Suppressor macrophage treated with lipopolysaccharide for 1 hour (primary cell): ENCODE measurements at places on chromosomes 1 and 21.

DNA sequence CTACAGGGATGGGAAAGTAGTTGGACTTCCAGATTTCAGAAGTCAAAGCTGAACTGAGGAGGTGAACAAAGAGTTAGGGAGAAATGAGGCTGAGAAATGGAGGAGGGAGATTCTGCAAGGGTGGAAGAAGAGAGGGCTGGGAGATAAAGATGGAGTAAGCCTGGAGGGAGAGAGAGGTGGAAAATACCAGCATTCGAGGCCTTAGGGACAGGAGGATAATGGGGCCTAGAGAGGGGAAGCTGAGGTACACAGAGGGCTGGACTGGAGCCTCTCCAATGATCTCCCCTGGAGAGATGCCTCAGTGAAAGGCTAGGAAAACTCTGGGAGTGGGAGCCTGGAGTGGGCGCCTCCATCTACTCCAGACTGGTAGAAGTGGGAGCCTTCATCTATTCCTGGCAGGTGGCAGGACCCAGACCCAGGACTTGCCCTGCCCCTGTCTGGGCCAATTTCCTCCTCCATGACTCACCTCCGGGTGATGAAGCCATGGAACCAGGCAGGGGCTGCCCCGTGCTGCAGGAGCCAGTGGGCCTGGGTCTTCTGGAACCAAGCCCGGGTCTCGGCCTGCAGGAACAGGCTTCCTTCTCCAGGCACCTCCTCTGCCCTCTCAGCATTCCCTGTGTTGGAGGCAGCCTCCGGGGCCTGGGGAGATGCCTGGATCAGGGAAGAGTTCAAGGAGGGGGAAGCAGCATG lies 1.9 kb downstream of the SH2D2A start:
- DNase-seq, result peak; percentile 21

DNA sequence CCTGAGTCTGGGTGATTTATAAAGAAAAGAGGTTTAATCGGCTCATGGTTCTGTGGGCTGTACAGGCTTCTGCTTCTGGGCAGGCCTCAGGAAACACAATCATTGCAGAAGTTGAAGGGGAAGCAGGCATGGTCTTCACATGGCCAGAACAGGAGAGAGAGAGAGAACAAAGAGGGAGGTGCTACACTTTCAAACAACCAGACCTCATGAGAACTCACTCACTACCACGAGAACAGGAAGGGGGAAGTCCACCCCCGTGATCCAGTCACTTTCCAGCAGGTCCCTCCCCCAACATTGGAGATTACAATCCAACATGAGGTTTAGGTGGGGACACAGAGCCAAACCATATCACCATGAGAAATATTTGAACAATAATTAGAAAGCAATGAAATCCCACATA lies 222.9 kb downstream of the FAM72C start:
- DNase-seq, result peak; percentile 13

DNA sequence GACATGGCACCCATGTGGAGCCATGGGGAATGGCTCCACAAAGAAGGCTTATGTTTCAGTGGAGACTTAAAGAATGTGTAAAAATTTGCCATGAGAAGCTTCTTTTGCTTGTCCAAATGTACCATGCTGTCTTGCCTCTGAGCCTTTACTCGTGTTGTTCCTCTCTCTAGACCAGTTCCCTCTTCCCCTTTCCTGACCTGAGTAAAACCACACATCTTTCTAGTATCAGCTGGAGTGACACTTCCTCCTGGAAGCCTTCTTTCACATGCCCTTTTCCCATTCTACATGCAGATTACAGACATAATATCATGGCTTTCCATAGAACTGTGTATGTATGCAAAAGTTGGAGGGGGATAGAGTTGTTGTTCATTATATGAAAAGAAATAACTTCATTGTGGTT lies 13.6 kb upstream of the GPX7 start:
- DNase-seq, result peak; percentile 57

- DNase-seq, result no peak
These were observed 371.8 kb downstream of the PBX1 start for GRCh38 chr1:164930833-164931232.

GRCh38 chr1:205783904-205784303 lies 8.6 kb upstream of the RAB29 start:
- no peak for DNase-seq

DNA sequence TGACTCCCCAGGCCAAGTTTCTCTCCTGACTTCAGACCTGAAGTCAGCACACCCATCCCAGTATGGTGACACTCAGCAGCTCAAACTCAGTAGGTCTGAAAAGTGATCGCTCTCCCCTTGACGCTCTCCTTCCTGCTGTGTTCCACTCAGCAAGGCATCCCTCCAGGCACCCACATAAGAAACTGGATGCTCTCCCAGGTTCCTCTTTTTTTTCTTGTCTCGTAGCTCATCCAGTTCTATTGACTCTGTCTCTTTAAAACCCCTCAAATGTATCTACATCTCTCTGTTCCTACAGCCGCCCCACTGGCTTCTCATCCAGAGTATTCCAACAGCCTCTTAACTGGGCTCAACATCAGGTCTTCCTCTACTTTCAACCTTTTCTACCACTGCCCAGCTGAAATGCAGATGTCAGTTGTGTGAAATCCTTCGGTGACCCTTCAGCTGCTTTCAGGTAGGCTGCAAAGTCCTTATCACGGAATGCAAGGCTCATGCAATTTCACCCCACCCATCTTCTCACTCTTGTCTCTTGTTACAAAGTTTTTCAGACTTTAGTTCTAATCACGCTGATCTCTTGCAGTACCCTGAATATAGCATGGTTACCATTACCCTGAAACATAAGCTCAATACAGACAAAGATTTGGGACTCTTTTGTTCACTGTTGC lies 286.2 kb upstream of the POU3F1 start:
- peak; percentile 27 for DNase-seq

GRCh38 chr1:183512450-183512849 lies 40.2 kb downstream of the SMG7 start:
- no peak for DNase-seq

DNA sequence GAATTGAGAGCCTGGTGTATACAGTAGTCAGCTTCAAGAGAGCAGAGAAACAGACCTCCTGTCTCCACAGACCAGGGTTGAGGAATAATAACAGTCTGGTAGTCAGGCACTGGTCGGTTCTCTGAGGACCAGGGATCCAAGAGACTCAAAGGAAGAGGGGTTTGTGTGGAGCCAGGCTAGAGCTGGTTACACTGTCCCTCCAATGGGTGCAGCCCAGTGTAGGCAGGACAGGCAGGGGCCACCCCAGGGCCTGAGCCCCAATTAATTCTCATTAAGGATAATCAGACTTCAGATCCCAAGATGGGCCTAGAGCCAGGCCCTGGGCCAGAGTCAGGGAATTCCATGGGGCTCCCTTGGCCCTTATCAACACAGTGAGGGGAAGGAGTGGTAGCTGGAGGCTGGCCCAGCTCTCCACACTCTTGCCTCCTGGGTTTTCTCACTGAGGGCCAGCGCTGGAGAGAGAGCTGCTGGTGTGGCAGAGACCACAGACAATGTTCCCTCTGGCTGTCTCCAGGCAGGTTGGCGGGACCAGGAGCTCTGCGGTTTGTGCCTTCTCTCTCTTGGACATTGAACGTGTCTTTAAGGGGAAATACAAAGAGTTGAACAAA lies 9.1 kb downstream of the SEMA4A start:
- DNase-seq, result no peak

DNA sequence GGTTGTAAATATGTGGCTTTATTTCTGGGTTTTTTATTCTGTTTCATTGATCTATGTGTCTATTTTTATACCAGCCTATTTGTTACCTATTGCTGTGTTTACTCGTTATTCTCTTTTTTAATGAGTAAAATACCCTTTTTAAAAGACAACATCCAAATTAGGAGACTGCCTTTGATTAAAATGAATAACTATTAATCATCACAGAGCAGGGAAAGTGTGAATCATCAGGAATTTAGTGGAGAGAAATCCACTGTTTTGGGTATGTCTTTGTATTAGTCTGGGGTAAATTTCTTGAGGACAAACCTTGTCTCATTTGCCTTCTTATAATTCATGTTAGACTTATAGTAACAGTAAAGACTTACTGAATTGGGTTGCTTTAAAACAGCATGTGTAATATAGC lies 12.1 kb downstream of the DISC1 start:
- DNase-seq, result no peak

DNA sequence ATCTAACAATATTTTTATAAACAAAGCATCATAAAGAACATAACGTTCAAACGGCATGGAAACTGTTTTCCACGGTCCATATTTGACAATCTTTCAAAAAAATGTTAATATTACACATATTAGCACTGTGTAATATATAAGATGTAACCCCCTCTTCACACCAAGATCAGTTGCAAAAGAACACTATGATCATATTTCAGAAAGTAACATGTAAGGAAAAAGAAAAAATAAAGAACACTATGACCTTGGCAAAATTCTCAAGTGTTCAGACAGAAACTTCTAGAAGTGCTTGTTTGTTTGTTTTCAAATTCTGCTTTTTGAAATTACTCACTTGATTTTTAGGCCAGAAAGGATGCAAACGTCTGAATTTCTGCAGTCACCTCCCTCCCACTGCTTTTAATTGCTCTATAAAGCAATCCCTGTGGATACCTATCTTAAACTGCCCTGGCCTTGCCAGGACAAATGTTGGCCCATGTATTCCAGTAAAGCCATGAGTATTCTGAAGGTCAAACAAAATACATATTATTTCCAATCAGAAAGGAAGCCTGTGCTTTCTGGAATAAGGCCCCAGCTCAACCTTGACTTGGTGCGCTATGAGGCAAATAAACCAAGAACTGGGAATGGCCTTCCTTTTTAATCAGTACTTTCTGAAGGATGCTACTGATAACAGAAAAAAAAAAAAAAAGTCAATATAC lies 68.6 kb downstream of the TGFBR3 start:
- DNase-seq, result no peak

DNA sequence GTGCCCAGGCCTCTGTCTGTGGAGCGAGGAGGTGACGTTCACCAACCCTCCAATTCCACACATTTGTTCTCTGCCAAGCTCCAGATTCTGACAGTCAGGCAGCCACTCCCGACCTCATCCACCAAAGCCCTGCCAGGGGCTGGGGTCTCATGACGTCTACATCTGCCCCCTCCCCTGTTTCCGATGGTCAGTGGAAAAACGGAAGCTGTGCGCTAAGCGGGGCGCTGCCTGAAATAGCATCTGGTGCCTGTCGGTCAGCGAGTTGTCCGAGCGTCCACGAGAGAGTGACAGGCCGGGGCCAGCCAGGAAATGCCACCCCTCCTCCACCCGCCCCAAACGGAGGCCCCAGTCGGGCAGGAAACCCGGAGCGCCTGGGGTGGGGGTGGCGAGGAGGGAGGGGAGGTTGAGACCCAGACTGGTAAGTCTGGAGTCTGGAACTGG lies 3.2 kb upstream of the TAL1 start:
- no peak for DNase-seq

- no peak for DNase-seq
These were observed 9.4 kb upstream of the ACTRT2 start for GRCh38 chr1:3011631-3012455.

DNA sequence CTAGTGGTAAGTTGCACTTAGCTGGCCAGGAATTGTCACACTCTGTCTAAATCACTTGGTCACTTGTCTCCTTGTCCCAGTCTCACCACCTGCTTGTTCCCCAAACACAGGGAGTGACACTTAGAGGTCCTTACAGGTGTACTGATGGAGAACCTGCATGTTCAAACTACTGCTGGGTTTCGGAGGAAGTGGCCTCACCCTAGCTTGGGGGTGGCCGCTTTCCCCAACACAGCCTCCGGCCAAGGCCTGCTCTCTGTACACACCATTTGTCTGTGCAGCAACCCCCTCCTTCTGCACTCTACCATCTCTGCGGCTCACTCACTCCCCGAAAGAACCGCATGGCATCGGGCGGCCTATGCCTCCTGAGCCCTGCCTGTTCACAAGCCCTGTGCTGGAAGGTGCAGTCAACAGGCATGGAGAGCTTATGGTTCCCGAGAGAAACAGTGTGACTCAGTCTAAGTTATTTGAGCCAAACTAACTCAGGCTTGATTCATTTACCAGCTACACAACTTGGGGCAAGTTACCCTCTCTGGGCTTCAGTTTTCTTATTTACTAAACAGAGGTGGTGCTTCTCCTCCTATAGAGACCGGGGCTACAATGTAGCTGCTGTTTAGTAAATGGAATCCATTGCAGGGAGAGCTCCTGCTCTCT lies 10.5 kb upstream of the SPRR4 start:
- DNase-seq, result no peak

DNA sequence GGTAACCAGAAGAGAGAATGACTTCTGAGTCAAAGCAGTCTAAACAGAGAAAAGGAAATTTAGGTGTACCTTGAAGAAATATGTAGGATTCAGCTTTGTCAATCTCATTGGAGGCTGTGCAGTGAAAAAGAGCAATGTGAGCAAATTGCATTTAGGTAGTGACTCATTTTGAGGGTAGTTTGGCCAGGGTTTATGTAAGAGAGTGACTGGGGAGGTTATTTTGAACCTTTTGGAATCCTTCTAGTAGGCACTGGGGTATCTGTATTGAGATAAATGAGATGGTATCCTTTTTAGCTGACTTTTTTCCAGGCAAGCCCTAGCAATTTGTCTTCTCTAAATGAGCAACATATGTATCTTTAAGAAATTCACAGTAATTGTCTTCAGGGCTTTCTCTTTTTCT lies 95.9 kb downstream of the DISP1 start:
- peak; percentile 13 for DNase-seq

DNA sequence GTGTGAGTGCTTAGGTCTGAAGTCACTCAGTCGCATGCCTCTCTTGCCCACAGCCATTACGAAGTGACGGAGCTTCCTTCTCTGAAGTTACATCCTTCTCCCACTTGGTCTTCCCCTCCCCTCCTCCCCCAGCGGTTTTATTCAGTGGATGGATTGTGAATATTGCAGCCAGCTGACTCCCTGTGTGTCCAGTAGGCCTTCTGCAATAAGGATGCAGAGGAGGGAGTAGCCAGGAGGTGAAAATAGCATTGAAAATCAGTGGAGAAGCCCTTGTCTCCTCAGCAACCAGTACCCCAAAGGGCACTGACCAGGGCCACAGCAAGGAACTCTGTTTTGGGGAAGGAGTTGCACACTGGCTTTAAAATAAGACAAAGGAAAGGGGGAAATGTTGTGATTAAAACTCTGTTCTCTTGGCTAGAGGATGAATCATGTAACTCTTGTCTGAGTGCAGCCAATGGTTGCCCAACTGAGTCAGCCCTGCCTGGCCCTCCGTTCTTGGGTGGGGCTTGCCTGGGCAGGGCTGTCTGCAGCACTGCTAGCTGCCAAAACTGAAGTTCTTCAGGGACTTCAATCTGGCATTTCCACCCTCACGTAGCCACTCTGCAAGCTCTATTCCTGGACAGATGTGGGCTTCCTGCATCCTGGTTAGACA lies 4.3 kb downstream of the S100A10 start:
- DNase-seq, result peak; percentile 93

- peak; percentile 6 for DNase-seq
These were observed 2.1 kb downstream of the TEX38 start for GRCh38 chr1:46673749-46674182.

- DNase-seq, result peak; percentile 86
These were observed 216.9 kb upstream of the SAMSN1 start for GRCh38 chr21:14762734-14763694.

- DNase-seq, result no peak
These were observed 29.1 kb upstream of the ATP2B4 start for GRCh38 chr1:203597331-203598090.

DNA sequence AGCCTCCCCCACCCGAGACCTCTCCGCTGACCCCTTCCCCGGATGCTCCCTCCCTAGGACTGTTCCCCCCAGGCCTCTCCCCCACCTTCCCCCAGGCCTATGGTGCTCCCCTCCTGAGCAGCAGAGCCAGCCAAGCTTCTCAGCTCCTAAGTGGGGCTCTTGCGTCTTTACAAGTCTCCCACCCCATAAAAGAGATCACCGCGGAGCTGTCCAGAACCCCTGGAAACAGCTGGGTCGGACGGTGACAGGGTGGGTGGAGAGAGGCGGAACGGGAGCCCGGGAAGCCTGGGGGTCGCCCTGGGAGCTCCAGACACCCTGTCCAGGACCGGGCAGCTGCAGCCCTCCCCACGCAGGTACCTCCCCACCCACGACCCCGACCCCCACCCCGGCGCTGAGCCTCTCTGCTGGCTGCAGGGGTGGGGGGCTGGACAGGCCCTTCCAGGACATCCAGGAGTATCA lies 61.2 kb downstream of the WNT9A start:
- DNase-seq, result no peak
